ENCODE measurements at places on chromosomes 13 and 19. TPM values are rescaled to one million over a fixed set of nuclear protein-coding genes. Genes with fewer than 3 reads are reported as not detected.

The KLK8 gene
- total RNA-seq = not detected

DNA sequence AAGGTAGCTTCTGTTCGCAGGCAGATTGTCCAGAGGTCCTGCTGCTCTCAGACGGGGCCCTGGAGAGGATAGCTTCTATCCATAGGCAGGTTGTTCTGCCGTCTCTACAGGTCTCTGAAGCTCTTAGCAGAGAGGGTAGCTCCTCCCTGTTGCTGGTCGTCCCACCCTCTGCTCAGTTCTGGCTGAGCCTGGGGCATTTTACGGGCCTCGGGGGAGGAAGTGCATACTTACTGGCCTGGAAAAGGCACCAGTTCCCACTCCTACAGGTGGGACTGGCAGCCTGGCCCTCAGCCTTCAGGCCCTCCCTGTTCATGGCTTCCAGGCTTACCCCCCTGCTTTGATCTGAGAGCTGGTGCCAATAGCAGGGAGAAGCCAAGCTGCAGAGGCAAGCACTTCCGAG lies 42.3 kb downstream of the USPL1 start:
- DNase-seq = no peak

DNA sequence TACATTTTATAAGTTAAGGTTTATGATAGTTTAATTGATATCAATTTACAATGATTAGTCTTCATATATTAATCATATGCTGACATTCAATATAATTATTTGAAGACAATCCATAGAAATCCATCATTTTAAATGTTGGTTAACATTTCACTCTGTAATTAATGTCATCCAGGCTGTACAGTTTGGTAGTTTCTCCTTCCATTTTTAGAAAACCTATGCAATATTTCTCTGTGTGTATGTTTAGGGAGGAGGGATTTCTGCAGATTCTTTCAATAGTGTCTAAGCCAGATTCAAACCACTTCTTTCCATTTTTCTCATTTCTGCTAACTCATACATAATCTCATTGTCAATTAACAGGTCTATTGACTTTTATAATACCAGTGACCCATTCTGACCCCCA lies 1159.0 kb upstream of the ATXN8OS start:
- no peak for DNase-seq

DNA sequence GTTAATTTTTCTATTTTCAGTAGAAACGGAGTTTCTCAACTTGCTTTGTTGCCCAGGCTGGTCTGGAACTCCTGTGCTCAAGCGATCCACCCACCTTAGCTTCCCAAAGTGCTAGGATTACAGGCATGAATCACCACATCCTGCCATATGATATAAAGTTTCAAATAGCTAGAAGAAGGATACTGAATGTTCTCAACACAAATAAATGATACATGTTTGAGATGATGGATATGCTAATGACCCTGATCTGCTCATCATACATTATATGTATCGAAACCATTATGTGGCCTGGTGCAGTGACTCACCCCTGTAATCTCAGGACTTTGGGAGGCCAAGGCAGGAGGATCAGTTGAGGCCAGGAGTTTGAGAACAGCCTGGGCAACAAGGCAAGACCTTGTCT lies 11.5 kb downstream of the CIB3 start:
- DNase-seq = no peak

The TMEM255B gene
- 12.1 TPM for total RNA-seq

The ZNF443 gene
- total RNA-seq = 2.3 TPM
